ENCODE measurements at places on chromosomes 5 and 9. TPM values are rescaled to one million over a fixed set of nuclear protein-coding genes. Genes with fewer than 3 reads are reported as not detected.

DNA sequence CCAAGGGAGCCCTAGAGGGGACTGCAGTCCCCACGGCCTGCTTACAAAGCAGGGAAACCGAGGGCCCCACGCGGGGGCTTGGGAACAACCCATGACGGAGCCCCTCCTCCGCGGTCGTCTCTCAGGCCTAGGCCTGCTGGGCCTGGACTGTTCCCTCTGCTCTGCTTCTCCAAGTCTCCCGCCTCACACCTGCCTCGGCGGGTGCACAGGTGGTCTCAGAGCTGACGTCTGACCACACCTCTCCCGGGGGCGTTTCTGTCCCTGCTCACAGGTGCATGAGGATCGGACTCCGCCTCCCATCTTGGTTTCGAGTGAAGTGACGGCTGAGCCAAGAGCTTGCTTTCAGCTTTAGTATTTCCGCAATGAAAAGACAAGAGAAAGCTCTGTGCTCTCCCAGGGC, 72.1 kb downstream of the MRPL36 start:
- DNase-seq, result peak; percentile 1
- no peak overlapping the region for H3K27ac ChIP-seq
- H3K27me3 ChIP-seq, result peaks cover 12% of the 10 kb centered on the region

- peaks cover 11% of the 10 kb centered on the region for H3K27me3 ChIP-seq
- peaks cover 54% of the 10 kb centered on the region for H3K4me1 ChIP-seq
- H3K27ac ChIP-seq, result peak overlapping the region; percentile 30
- DNase-seq, result peak; percentile 53
- no peaks in the 10 kb centered on the region for H3K36me3 ChIP-seq
- H3K4me3 ChIP-seq, result peak overlapping the region; percentile 92
Measured at GRCh38 chr9:38066914-38067858, 1.8 kb downstream of the SHB start.

- no peak overlapping the region for H3K4me3 ChIP-seq
- no peaks in the 10 kb centered on the region for H3K36me3 ChIP-seq
- H3K27ac ChIP-seq, result no peak overlapping the region
- no peak for DNase-seq
- no peaks in the 10 kb centered on the region for H3K4me1 ChIP-seq
Measured at GRCh38 chr9:75378036-75378435, 289.7 kb downstream of the OSTF1 start.

DNA sequence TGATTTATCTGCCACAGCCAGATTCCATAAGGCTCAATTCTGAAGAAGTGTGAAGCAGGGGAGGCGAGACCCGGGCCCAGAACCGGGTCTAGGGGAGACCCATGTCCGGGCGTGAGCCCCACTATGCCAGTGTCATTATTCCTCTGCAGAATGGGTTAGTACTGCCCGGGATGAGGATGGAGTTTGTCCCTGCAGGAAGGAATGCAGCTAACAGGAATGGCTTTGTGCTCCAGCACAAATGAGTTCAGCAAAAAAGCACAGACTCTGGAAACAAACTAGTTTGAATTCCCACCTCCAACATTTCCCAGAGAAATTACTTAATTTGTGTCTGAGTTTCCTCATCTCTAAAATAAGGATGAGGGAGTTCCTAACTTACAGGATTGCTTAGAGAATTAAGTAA, 202.9 kb downstream of the SYK start:
- no peak overlapping the region for H3K4me3 ChIP-seq
- no peak overlapping the region for H3K27ac ChIP-seq
- no peaks in the 10 kb centered on the region for H3K4me1 ChIP-seq
- peaks cover 2% of the 10 kb centered on the region for H3K27me3 ChIP-seq
- no peaks in the 10 kb centered on the region for H3K36me3 ChIP-seq

Gene LNPEP
- total RNA-seq, result 13.2 TPM

Gene NDOR1
- 22.5 TPM for total RNA-seq

GRCh38 chr5:145484158-145484557, 351.0 kb downstream of the PRELID2 start:
- no peak for DNase-seq
- H3K4me3 ChIP-seq, result no peak overlapping the region
- peaks cover 3% of the 10 kb centered on the region for H3K27me3 ChIP-seq
- no peaks in the 10 kb centered on the region for H3K36me3 ChIP-seq
- H3K4me1 ChIP-seq, result peaks cover 16% of the 10 kb centered on the region
- no peak overlapping the region for H3K27ac ChIP-seq

Gene GDA
- 0.23 TPM for total RNA-seq

Gene SLC25A48
- total RNA-seq, result not detected

Gene LHX2
- not detected for total RNA-seq

- H3K4me1 ChIP-seq, result no peaks in the 10 kb centered on the region
- no peaks in the 10 kb centered on the region for H3K36me3 ChIP-seq
- no peak for DNase-seq
- H3K27ac ChIP-seq, result no peak overlapping the region
- H3K27me3 ChIP-seq, result peaks cover 1% of the 10 kb centered on the region
Measured at GRCh38 chr9:80177949-80178480, 606.2 kb downstream of the TLE4 start.
